ENCODE measurements at places on chromosomes 4 and X.
A peak's percentile ranks its signal among the peaks of the same experiment; 100 is the strongest.

- DNase-seq, result no peak
Measured at GRCh38 chrX:102044496-102044895, 81.0 kb upstream of the TCEAL2 start.

DNA sequence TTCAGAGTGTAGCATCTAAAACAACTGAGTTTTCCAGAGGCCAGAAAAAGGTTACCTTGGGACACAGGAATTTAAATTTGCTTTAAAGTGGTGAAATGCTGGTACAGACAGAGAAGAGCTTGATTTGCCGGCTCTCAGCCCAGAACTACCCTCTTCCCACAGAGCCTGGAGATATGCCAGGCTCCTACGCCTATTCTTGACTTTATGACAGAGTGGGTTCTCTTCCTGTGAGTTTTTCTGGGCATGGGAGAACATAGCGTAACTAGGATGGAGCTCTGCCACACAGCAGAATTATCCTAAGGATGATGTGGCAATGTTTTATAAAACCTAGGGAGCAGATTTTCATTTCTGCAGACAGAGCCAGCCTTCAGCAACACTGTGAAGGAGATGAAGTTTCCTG is 241.8 kb downstream of the GRIA3 start:
- DNase-seq, result no peak

- no peak for DNase-seq
Measured at GRCh38 chrX:55754861-55755294, 37.3 kb downstream of the RRAGB start.

GRCh38 chr4:108141213-108141950 is 27.4 kb downstream of the LEF1 start:
- no peak for DNase-seq

GRCh38 chr4:168928875-168929274 is 81.2 kb downstream of the CBR4 start:
- DNase-seq, result no peak

GRCh38 chrX:126137899-126138298 is 28.2 kb downstream of the DCAF12L2 start:
- DNase-seq, result no peak

GRCh38 chrX:112841820-112842157 is 1.2 kb upstream of the AMOT start:
- DNase-seq, result no peak

GRCh38 chr4:159273141-159273438 is 170.2 kb downstream of the RAPGEF2 start:
- DNase-seq, result no peak

- DNase-seq, result no peak
Measured at GRCh38 chrX:70444326-70444945, at the start of gene DLG3. Gene DLG3 (plus strand): TSS chrX:70444835. CDS start chrX:70445202, 367 bp downstream.

GRCh38 chrX:18389966-18390365 is 35.4 kb upstream of the CDKL5 start:
- no peak for DNase-seq

- no peak for DNase-seq
Measured at GRCh38 chr4:84596826-84597225, 13.9 kb downstream of the CDS1 start.

GRCh38 chrX:71216485-71216884 is 6.5 kb upstream of the GJB1 start:
- DNase-seq, result no peak

- DNase-seq, result peak; percentile 4
Measured at GRCh38 chr4:138090150-138090917, 151.8 kb downstream of the SLC7A11 start.

GRCh38 chr4:28443371-28443770 is 1582.7 kb downstream of the STIM2 start:
- DNase-seq, result no peak

GRCh38 chr4:65661471-65661870 is 8.8 kb downstream of the EPHA5 start:
- no peak for DNase-seq

DNA sequence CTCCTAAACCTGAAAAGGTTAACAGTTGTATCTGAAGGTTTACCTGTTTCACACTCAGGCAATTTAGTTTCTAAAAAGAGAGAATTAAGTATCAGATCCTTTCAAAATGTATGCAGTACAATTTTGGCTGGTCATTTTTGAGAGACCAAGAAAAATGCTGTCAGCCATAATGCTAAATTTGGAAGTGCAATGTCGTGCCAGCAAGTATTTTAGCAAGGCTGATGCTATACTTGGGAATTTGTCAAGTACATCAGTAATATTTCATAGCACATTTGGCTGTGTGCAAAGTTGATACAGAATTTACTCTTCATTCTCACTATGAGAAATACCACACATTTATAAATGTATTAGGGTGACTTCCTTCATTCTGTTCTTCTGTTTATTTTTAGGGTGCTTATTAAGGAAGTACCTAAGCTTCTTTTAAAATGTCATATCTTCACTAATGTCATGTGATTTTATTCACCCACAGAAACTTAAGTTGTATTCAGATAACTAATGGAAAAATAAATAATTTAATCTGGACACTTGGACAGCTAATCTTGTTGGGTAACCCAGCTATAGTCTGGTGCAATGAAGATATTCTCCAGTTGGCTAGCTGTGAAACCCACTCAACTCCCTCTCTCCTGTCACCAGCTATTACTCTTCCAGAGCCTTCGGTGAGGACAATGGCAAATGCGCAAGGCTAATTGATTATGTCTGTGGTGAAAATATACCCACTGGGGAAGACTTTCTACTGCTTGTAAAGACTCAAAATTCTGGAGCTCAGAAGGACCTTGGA is 84.2 kb upstream of the TLL1 start:
- no peak for DNase-seq

- DNase-seq, result no peak
Measured at GRCh38 chrX:20378233-20378920, 111.7 kb upstream of the RPS6KA3 start.

GRCh38 chrX:121581885-121582284 is 534.5 kb downstream of the GLUD2 start:
- DNase-seq, result no peak

DNA sequence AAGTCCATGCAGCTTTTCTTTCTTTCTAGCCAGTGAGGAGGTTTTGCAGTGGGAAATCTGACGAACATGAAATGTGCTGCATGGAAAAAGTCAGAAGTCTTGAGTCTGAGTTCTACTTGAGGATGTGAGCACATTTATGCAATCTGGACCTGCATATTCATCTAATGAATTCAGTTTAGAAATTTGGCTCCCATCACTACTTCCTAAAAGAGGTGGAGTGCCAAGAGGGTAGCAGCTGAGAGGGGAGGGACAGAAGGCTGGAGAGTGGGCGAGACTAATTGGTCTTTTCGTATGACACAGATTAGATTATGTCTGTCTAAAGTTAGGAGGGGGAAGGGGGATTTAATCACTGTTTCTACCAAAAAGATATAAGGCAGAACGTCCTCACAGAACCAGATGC is 535.9 kb downstream of the IQCM start:
- no peak for DNase-seq

- DNase-seq, result no peak
Measured at GRCh38 chrX:107596651-107597050, 31.7 kb upstream of the PRPS1 start.

Data from central memory CD4-positive, alpha-beta T cell (primary cell).